Activated CD8-positive, alpha-beta memory T cell treated with anti-CD3 and anti-CD28 coated beads, Interleukin-2, amount 10 ng/mL, durations not matched to agents 7 days and 5 days (primary cell): ENCODE measurements at places on chromosomes 7 and 10.

DNA sequence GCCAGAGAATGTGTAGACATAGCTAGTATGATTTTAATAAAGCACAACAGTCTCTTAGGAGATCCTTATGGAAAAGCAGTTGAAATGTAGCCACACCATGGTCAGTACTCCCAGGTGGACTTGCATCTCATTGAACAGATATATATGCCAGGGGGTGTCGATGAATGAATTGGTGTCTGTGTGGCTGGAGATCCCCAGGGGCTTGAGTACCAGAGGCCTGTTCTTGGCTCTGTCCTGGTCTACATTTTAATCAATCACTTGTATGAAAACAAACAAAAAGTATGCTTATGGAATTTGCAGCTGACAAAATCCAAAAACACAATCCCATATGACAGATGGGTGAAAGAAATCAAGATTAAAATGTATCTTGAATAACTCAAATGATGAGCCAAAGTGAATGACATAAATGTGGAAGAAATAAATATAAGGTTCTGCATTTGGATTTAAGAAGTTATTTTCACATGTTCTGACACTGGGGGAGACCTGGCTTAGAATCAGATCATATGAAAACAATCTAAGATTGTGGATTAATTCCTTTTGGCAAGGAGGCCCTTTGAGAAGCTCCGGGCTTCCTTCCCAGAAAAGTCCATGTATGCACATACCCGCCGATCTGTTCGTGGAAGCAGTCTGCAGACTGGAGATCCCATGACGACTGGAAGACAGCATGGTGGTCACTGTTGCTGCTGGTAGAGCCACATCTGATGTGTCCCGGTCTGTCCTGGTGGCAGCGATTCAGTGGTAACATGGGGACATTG lies 15.6 kb downstream of the CLEC2L start:
- no peak for DNase-seq

DNA sequence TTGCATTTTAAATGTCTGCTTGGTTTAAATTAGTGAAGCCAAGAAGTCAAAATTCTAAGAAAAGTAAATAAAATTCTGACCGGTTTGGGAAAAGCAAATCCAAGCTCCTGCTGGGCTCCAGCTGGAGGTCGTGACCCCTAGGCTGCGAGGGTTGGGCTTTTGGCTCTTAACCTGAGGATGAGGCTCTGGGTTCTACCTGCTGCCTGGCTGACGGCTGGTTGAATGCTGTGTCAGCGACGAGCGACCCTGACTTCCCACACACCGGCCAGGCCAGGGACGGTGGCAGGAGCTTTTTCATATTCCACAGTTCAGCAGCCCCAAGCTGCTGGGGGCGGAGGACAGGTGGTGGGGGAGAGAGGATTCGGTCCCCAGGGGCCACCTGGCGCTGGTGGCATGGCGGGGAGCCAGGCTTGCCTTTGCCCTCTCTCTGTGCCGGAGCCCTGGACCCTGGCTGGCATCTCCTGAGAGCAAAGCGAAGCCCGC lies 843 bp upstream of the PLPP4 start:
- no peak for DNase-seq

GRCh38 chr7:100691676-100692577 lies 2.1 kb downstream of the GIGYF1 start:
- DNase-seq = peak; percentile 86

DNA sequence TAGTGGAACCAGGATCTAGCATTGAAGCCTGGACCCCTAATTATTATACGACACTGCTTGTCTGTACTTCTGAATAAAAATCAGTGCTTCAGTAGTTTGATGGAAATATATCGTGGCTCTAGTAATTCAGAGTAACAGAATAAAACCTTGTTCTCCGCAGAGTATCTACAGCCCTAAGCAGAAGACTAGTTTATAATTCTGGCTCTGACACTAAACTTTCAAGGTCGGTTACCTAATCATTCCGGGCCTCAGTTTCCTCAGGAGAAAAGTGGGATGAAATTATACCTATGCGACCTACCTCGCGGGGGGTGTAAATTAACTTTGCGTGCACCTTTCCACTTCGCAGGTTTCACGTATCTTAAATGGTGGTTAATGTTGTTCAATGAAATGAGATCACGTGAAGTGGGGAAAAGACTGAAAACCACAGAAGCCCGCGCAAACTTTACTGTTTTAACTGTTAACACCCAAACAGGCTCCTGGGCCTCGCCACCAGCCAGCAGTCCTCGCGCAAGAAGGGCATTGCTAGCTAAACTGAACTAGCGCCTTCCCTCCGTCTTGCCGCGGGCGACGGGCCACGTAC lies 615 bp downstream of the THAP5 start:
- DNase-seq = peak; percentile 77

- DNase-seq = no peak
These were observed 120.6 kb upstream of the FOXP2 start for GRCh38 chr7:114294036-114294435.

- no peak for DNase-seq
These were observed 617.6 kb downstream of the MAGI2 start for GRCh38 chr7:78835897-78836296.

- DNase-seq = no peak
These were observed 116.7 kb downstream of the TNS3 start for GRCh38 chr7:47465191-47465590.

DNA sequence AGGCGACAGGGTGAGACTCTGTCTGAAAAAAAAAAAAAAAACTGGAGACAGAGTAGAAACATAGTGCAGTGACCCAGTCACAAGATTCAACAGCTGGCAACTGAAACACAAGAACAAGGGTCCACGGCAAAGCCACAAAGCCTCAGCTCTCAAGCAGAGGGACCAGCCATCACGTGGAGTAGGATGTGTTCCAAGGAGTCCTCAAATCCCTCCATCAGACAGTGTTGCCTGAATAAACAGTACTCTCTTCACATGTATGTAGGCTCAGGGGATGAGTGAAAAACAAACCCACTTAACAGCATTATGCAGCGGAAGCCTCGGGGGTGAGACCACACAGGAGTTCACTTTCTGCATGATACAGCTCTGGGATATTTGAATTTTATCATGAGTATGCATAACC lies 62.0 kb downstream of the SLIT1 start:
- no peak for DNase-seq

- no peak for DNase-seq
These were observed 46.3 kb upstream of the GPAM start for GRCh38 chr10:112229901-112230300.

- no peak for DNase-seq
These were observed 11.0 kb upstream of the PILRB start for GRCh38 chr7:100346921-100347320.

DNA sequence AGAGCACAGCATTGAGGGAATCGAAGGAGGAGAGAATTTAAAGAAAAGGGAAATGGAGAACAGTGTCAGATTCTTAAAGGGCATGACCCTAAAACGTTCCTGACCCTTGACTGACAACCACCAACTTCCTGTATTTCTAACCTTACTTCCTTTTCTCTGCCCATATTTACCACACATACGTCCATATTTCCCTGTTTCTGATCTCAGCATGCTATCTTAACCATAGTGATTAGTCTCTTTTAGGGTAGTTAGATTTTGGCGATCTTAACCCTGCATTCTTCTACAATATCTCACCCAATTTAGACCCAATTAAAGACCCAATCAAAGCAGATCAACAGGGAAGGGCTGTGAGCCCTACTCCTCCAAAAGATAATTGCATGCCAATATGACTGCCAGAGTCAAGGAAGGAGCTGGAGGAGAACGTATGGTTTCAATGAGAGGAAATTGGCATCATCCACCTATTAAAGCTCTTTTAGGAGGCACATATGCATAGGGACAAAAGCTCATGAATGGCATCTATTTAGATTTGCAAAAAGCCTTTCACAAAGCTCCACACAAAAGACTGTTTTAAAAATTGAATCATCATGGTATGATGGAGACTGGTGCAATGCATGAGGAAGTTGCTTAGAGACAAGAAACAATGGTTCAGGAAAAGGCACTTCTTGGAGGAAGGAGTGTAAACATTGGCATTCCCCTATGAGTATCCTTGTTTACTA lies 49.0 kb upstream of the ARHGAP12 start:
- no peak for DNase-seq

GRCh38 chr10:4888236-4888635 lies 62.2 kb downstream of the AKR1E2 start:
- DNase-seq = no peak

DNA sequence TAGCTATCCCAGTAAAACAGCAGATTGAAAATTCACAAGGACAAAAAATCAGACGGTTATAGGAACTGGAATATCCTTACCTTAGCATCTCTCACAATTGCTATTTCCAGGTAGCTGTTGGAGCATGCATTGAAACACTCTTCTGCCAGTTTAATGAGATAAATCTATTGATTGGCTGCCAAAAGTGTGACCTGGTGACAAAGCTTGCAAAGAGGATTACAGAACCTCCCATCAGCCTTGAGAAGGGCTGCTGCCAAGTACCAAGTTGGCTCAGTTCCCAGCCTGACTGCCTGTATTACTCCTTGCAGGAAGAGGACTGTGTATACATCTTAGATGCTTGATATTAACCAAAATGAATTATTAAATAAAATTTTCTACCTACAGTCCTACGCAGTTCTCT lies 5.1 kb downstream of the PRLHR start:
- DNase-seq = no peak

DNA sequence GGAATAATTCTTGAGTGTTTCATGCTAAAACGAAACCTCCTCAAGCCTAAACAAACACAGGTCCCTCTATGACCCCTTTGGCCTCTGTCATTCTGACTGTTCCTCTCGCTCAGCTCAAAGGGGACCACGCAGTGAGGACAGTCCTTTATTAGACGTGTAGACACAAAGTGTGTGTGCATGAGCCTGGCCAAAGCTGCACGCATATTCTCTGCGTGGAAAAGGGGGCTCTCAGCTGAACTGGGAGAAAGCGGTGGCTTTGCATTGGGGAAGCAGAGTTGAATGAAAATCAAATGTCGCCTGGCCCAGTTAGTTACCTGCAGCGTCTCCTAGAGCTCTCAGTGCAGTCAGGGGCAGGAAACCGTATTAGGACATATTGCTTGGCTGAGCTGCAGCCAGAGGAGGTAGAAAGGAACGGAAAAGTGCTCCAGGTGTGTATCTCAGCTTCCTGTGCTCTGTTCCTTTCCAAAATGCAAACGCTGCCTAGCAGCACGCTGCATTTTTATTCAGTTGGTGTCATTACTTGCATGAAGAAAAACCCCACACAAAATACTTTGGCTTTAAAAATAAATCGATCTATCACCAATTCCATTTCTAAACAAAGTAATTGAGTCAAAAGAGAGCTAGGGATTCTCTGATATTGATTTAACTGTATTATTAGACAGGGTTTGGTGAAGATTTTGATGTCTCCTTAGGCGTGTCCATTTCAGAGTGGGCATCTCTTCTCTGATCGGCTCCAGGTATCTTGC lies 4.9 kb downstream of the GATA3 start:
- no peak for DNase-seq

DNA sequence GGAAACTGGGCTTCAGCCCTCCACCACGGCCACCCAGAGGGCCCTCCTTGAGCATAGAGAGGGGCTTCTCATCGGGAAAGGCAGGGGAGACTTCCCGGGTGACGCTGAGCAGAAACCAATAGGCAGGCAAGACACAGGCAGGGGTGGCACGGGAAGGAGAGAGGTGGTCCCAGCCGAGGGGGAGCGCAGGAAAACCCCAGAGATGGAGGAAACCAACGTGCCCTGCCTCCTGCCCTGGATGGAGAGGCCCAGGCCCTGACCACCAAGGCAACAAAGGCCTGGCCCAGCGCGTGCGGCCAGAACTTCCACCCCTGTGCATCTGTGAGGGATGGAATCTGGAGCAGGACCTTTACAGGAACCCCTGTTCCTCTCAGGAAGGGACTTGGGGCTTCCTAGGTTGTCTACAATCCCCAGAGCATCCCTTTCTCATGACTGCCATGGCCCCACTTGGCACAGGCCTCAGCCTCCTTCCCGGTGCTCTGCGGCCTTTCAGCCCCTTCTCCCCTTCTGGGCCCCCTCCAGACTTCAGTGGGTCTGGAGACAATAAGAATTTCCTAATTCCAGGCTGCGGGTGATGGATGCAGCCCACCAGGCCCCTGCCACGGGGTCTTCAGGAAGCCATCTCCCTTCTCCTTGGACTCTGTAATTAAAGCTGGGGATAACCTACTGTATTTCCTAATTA lies 137.0 kb upstream of the RET start:
- no peak for DNase-seq

DNA sequence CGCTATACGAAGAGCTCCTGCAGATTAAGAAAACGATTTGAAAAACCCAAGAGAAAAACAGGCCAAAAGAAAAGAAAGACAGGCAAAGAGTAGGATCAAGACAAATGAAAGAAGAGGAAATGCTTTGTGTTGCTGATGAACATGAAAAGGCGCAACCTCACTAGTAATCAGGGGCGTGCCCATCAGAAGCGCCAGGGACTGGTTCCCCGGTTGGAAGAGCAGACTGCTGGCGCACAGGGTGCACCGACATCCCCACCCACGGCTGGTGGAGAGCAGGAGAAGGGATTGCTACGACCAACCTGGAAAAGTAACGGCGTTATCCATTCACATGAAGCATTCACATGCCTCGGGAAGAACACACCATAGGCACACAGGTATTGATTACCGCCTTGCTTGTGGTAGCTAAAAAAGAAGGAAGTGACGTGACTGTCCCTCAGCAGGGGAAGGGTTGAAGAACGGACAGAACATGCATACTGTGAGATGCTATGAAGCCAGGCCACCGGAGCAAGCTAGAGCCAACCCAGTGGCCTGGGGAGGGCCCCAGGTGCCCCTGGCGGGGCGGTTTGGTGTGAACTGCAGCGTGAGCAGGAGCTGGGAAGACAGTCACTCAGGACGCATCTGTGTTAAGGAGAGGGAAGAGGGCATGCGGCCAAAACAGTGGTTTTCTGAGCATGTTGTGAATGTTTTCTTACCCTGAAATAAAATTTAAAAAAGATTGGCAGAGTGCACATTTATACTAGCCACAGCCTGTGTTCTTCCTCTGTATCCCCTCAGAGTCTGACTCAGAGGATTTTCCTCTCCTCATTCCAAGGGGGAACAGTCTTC lies 18.3 kb downstream of the AGAP3 start:
- no peak for DNase-seq

GRCh38 chr10:121501796-121502195 lies 96.4 kb downstream of the FGFR2 start:
- DNase-seq = no peak

DNA sequence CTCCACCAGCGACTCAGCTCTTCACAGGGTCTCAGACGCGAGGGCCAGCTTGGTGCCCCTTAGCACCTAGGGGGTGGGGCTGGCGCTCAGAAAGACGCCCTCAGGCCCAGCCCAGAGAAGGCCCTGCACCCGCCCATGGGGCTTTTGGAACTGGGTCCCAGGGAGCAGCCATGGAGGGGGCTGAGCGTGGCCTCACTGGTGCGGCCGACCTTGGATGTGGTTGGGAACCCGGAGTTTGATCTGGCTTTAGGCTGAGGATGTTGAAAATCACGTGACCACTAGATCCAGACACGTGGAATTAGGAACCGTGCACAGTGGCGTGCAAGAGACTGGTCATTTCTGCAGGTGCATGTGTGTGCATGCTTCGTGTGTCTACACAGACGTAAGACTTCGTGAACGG lies 185.4 kb downstream of the DNAJB6 start:
- DNase-seq = peak; percentile 36

GRCh38 chr10:130454543-130455000 lies 318.4 kb downstream of the GLRX3 start:
- peak; percentile 21 for DNase-seq

GRCh38 chr7:92880212-92881090 lies 44.1 kb upstream of the CDK6 start:
- DNase-seq = peak; percentile 53

GRCh38 chr7:21960922-21961321 lies 15.2 kb upstream of the CDCA7L start:
- no peak for DNase-seq

GRCh38 chr10:5905854-5906507 lies 15.9 kb downstream of the FBH1 start:
- no peak for DNase-seq
